ENCODE measurements at places on chromosomes 3 and 15.

DNA sequence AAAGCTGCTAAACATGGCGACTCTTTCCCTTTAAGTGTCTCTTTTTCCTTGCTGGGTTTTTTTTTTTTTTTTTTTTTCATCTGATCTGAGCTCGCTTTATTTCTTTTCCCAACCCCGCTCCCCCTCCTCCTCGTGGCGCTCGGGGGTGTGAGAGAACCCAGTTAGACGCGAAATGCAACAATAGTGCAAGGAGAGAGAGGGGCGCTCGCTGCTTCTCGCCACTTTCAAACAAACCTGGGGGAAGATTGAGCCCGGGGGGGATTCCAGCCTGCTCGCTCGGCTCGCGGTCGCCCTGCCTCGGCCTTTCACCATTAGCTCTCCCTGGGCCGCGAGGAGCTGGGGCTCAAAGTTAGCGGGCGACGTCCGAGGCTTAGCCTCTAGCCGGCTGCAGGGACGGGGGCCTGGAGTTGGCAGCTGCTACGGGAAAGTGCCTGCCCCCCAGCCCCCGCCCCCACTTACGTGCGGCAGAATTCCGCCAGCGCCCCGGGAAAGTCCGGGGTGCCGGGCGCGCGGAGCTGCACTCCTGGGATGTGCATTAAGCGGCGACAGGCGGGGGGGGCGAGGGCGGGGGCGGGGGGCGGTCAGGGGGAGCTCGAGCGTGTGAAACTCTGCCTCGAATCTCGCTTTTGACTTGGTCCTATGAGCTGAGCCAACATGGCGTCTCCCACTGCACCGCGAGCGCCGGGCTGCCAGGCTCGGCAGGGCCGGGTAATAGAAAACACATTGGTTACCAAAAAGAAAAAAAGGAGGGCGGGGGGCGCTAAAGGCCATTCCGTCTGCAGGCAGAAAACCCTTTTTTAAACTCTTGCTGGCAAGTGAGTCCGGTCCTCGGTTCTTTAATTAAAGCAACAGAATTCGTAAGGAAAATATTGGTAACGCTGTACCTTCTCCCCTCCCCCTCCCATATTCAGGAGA, 10.4 kb downstream of the NR2F2 start:
- no peak for ATAC-seq

DNA sequence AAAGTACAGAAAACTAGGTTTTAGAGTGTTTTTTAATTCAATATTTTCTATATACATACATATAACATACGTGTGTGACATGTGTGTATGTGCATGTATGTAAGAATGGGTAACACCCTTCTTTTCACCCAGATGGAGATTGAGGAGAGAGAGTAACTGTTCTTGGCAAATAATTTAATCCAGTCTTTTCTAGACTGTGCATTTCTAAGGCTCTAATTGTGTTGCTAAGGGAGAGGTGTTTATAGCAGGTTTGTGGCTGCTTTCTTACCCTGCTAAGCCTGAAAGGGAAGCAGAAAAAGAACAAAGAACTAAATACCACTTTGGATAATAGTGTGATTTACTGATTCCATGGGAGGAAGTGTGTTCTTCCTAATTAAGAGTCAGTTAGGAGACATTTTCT, 46.0 kb upstream of the ALDH1L1 start:
- ATAC-seq = no peak

- no peak for ATAC-seq
Observed at GRCh38 chr15:45372041-45372995, 6.0 kb downstream of the GATM start.

- no peak for ATAC-seq
Observed at GRCh38 chr3:111609700-111610099, 14.6 kb upstream of the ZBED2 start.

GRCh38 chr15:23069496-23070166, 30.3 kb upstream of the TUBGCP5 start:
- no peak for ATAC-seq

- no peak for ATAC-seq
Observed at GRCh38 chr3:67414740-67415139, 239.7 kb downstream of the SUCLG2 start.

DNA sequence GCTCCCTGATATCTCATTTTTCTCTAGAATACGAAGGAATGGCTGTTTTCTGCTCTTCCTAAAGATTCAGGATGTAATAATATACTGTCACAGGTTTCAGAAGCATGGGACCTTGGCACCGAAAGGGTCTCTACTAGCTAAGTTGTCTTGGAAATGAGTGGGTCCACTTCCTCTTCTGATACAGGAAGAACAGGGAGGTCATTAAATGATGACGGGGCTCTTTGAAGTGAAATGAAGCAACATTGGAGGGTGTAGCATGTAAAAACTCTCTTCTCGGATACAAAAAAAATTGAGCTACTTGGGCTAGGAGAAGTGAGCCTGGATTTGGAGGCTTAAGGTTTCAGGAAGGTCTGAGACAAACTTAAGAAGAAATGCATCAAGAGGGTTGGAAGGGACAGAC, 349.8 kb upstream of the TPRG1 start:
- ATAC-seq = no peak

- no peak for ATAC-seq
Observed at GRCh38 chr3:28232659-28233058, 8.8 kb upstream of the CMC1 start.

DNA sequence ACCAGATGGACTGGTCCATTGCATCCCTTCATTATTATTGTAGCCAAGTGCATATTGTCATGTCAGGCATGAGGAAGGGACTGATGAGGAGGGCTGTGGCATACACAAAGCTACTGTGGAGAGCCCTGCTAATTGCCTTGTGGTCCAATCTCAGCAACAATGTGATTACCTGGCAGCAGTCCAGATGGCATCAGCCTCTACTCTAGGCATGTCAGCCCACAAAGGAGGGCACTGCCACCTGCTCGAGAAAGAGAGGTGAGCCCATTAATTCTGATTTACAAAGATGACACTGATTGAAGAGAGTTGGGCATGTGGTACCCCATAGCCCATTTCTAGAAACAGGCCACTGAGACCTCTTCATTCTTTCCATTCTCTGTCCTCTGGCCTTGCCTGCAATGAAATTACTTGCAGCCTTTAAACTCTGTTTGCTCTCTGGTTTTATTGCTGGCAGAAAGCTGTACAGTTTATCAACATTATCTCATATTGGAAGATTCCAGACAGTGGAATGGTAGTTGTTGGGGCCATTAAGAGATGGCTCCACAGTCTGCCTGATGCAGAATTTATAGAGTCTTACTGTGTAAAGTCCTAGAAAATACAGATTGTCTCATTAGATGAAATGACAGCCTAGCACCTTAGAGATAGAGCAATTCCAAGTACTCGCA, 307.7 kb downstream of the ARPP21 start:
- ATAC-seq = peak; percentile 31

DNA sequence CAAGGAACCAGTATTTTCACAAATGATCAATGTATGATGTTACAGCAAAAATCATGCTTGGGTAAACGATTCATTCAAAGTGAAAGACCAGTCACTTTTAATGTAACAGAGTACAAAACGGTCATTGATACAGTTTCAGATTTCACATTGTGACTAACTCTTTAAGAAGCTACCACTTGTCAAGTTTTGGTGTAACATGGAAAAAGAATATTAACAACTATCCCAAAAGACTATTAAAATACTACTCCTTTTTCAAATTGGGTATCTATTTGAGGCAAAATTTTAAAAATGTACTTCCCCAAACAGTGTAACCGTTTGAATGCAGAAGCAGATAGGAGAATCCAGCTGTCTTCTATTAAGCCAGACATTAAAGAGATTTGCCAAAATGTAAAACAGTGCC, 31.7 kb downstream of the AKAP13 start:
- ATAC-seq = no peak

DNA sequence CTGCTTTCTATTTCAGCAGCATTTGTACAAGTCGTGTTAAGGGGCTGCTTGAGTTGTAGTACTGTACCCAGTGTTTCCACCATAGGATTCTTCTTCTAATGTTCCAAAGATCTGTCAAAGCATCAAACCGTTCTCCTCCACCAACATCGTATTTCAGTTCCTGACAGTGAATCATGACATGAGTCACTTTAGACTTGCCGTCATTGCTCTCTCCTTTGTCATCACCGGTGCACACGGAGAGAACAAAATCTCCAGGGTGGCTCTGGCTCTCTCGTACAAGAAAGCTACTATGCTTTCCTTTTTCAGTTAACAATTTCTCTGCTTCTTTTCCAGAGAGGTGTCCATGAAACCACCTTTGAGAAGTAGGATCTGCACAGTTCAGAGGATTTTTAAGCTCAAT, 270.9 kb upstream of the CCDC54 start:
- no peak for ATAC-seq

GRCh38 chr3:127424766-127425504, 137.1 kb upstream of the PRR20G start:
- ATAC-seq = no peak

GRCh38 chr3:53342353-53342752, 5.0 kb downstream of the DCP1A start:
- ATAC-seq = no peak

DNA sequence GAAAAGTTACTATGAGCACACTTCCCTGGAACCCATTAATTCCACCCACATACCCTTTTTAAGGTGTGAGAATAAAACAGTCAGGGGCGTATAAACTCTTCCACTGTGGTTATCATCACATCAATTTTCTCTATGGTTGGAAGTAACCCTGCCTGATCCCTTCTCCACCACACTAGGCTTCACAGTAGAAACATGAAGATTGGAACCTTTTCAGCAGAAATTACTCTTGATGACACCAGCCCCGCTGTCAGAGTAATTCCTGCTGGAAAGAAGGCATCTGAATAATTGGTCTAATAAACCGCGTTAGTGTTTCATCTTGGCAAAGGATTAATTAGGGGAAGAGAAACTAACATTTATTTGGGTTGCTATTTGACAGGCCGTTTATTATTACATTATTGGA, 278.4 kb downstream of the MFSD1 start:
- no peak for ATAC-seq

DNA sequence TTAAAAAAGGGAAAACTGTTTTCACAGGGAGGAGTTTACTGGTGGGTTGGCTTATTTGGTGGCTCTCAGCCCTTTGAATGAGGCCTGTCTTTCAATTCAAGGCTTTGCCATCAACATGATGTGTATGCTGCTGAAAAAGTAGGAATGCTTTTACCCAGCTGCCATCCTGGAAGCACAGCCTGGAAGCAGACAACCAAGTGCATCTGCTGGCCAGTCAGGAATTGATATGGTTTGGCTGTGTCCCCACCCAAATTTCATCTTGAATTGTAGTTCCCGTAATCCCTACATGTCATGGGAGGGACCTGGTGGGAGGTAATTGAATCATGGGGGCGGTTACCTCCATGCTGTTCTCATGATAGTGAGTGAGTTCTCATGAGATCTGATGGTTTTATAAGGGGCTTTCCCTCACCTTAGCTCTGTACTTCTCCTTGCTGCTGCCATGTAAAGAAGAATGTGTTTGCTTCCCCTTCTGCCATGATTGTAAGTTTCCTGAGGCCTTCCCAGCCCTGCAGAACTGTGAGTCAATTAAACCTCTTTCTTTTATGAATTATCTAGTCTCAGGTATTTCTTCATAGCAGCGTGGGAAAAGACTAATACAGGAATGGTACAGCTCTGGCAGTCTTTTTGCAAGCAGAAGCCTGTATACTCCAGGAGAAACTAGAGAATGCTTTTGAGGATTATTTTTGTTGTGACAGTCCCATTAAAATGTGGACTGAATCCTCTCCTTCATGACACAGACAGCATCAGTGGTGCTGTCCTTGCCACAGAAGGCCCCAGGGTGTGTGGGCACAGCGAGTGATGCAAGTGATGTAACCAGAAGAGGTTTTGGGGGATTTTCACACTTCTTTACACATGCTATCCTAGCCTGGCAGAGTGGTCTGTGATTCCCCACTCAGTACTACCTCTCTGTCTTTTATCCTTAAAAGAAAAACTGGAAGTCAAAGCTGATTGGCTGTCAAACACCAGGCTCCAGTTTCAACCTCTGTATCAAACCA, 20.0 kb downstream of the PLCL2 start:
- ATAC-seq = peak; percentile 75

GRCh38 chr3:119588112-119588511, 8.8 kb downstream of the ADPRH start:
- peak; percentile 83 for ATAC-seq

GRCh38 chr3:46742992-46743585, 25.4 kb upstream of the PRSS50 start:
- no peak for ATAC-seq

DNA sequence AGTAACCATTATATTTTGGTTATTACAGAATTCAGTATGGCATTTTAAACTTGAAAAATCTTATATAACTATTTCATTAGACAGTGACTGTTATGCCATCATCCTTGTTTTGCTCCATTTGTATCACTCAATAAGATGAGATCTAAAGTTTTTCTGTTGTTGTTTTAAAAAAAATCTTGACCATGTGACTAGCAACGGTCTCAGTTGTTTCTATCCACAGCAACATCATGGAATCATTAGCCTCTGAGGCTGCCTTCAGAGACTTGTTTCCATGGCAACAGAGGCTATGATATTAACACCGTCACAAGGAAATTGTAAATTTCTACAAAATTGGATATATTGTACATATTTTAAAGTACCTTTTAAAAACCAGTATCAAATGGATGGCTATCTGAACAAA, 129.8 kb downstream of the DLG1 start:
- no peak for ATAC-seq

GRCh38 chr3:9347887-9348286, 15.0 kb upstream of the THUMPD3 start:
- ATAC-seq = no peak

- ATAC-seq = no peak
Observed at GRCh38 chr3:50995085-50995824, 320.5 kb downstream of the DOCK3 start.

GRCh38 chr15:100215843-100216169, 126.0 kb downstream of the ADAMTS17 start:
- no peak for ATAC-seq

DNA sequence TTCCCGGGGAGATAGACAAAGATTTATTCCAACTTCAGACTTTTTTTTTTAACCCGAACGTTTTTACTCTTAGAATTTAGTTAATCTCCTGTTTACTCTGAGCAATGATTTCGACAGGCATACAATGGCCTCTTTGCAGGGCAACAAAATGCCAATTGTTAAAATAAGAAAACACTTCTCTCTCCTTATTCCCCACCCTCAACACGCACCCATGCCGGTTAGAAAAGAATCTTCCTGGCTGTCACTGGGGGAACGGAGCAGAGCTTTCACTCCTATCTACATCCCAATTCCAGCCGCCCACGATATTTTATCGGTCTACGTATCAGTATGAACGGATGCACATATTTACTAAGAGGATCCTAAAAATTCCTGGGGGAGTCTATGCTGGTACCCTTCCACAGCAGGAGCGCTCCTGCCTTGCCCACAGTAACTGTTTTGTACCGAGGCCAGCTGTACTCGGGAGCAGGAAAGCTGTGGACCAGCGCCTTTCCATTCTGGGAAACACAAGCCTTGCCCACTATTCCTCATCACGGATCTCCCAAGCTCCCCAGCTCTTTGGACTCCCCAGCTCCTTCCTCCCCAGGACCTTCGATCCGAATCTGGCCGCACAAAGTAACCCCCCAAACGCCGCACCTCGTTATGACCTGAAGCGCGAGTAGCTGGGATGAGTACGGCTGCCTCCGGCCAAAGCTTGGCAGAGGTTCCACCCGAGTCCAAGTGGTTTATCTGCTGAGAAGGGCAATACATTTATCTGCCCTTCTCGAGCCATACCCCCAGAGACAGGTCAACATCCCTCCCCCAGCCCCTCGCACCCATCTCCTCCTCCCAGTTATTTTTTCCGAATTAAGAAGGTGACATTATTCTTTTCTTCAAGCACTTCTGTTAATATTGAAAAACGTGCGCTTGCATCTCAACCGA, 2.2 kb upstream of the FOXB1 start:
- ATAC-seq = no peak

Measured in stimulated activated memory B cell treated with anti-CD40 and anti-IgM and Interleukin-4, amounts not matched to agents 10 μg/mL and 1 μg/mL and 100 μg/mL, for 72 hours (primary cell).